Stimulated activated CD4-positive, alpha-beta T cell treated with anti-CD3 and anti-CD28 coated beads, Interleukin-4, amount 100 ng/mL, for 4 hours (primary cell): ENCODE measurements at places on chromosomes 5 and 9.

- DNase-seq, result no peak
These were observed 2117.9 kb upstream of the C9orf72 start for GRCh38 chr9:29691145-29691544.

- DNase-seq, result no peak
These were observed 776.6 kb downstream of the CDH12 start for GRCh38 chr5:22076586-22076985.

DNA sequence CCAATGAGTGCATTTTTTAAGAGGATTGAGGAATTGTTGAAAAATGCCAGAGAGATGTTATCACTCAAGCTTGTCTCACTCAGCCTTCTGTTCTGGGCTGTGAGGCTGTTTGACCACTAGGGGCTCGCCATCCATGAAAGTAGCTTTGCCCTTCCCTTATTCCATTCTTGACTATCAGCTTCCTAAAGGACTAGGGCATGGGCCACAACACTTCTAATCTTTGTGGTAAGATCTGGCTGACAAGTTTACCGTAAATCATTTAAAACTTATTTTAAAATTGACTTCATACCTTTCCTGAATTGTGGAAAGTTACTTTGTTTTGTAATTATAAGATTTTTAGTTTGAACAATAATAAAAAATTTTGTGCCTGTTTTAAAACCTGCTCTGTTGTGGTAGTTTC is 49.5 kb downstream of the TJP2 start:
- no peak for DNase-seq

GRCh38 chr5:125496393-125496792 is 750.0 kb upstream of the ZNF608 start:
- no peak for DNase-seq

GRCh38 chr5:141641634-141642267 is 5.0 kb downstream of the RELL2 start:
- no peak for DNase-seq

GRCh38 chr9:89382026-89382986 is 64.0 kb downstream of the SECISBP2 start:
- no peak for DNase-seq

DNA sequence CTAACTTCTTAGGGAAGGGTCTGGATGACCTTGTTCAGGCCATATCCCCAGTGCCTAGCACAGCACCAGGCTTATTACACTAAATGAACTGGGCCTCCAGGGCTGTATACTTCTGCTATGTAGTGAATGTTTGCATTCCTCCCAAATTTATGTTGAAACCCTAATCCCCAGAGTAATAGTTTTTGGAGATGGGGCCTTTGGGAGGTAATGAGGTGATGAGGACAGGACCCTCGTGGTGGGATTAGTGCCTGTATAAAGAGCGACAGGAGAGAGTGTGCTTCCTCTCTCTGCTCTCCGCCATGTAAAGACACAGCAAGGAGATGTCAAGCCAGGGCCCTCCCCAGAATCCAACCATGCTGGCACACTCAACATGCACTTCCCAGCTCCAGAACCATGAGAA is 148.3 kb downstream of the SEC61B start:
- no peak for DNase-seq

DNA sequence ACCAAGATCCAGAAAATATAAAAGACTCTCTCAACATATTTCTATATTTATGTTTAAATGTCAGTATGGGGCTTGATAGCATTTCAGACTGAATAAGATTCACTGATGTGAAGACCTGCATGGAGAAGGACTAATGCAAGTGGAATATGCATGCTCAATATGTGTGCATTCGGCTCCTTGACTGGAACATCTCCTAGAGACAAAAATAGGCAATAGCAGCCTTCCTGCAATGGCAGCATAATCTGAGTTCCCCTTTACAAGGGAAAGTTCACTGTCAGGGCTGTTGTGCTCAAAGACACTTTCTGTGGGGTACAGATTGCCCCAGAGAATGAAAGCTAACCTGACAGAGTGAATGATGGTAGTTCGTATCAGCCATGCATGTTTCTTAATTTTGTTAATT is 42.4 kb downstream of the STARD4 start:
- no peak for DNase-seq

- DNase-seq, result no peak
These were observed 11.3 kb downstream of the FLT4 start for GRCh38 chr5:180637962-180638680.

DNA sequence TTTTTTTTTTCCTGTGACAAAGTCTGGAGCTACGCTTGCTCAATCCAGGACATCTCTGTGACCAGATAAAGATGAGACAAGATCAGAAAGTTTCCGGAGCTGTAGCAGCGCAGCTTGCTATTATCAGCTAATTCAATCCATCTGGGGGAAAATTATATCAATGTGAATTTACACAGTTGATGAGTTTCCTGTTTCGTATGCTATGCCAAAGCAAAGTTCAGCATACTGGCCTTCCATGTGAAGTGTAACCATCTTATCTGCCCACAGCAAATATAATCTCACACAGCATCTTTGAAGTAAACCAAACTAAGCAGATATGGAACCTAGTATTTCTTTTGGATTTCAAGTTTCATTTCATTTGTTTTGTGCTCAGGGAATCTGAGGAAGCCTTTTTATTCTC is 1767.7 kb downstream of the EFNA5 start:
- DNase-seq, result no peak
